Kidney capillary endothelial cell (primary cell): ENCODE measurements at places on chromosomes 6 and 20.

DNA sequence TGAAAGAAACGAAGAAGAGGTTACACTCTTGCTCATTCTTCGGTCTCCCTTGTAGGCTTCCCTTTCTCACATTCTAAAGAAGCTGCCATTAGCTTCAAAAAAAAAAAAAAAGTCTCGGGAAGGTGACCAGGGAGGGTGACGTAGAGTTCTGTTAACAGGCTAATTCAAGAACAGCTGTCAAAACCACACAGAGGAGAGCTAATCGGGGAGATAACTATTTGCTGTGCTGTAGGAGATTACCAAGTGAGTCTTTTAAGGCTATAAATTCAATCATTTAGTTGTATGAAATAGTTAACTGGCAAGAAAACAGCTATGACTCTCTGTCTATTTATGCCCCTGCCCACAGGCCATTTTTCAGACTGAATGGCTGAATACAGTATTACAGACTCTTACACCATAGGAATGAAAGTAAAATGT, 256.8 kb downstream of the SYNE1 start:
- DNase-seq = peak; percentile 48

DNA sequence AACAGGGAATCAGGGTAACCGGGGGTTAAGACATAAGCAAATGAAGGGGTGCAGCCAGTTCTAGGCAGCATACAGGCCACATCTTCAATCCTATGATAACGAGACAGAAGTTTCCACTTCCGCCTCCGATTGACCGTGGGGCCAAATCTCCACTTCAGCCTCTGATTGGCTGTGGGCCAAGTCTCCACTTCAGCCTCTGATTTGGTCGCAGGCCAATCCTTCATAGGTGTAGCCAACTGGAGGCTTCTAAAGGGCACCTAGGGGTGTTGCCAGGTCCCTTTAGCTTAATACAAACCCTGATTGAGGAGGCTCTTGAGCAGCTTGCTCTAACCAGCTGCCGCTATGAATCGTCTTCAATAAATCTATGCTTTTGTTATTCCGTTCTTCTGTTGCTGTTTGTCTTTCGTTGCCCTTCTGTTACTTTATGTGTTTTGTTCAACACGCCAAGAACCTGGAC, 2.1 kb upstream of the ERGIC3 start:
- DNase-seq = no peak

GRCh38 chr6:101069191-101069795, 188.2 kb upstream of the ASCC3 start:
- DNase-seq = no peak

GRCh38 chr6:141824350-141824749, 308.4 kb upstream of the GJE1 start:
- DNase-seq = no peak

- DNase-seq = no peak
These were observed 270.8 kb downstream of the BMP7 start for GRCh38 chr20:56995635-56996075.

GRCh38 chr20:58450254-58450653, 61.2 kb downstream of the VAPB start:
- no peak for DNase-seq

GRCh38 chr20:64091770-64092169, 7.6 kb upstream of the LKAAEAR1 start:
- DNase-seq = no peak

DNA sequence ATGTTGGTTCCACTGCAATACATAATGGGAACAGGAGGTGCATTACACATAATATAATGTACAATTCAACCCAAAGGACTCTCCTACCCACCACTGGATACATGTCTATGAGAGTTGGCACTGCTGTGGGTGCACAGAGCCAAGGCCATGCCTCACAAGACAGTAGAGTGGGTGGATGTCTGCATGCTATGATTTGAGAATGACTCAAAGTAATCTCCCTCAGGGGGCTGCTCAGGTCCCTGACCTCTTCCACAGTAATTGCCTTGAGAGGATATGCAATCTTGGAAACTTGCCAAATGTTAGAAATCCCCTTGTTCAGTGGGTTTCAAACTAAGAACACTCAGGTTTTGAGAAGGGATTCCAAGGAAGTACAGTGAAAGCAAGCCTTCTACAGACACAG, 79.0 kb downstream of the ANKEF1 start:
- DNase-seq = no peak

DNA sequence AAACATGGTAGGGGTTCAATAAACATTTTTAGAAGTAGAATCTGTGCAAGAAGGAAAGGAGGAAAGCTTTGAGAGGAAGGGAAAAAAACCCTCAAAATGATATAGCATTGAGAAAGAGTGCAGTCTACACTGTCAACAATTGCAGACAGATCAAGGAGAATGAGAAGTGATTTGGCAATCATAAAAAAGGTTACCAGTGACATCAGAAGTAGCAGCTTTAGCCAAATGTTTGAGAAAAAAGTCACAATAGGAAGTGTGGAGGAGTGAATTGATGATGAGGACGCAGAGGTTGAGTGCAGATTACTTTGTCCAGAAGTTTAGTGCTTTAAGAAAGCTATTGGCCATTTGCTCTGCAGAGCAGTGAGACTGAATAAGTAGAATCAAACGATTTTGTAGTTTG, 155.0 kb downstream of the GJA1 start:
- DNase-seq = no peak

DNA sequence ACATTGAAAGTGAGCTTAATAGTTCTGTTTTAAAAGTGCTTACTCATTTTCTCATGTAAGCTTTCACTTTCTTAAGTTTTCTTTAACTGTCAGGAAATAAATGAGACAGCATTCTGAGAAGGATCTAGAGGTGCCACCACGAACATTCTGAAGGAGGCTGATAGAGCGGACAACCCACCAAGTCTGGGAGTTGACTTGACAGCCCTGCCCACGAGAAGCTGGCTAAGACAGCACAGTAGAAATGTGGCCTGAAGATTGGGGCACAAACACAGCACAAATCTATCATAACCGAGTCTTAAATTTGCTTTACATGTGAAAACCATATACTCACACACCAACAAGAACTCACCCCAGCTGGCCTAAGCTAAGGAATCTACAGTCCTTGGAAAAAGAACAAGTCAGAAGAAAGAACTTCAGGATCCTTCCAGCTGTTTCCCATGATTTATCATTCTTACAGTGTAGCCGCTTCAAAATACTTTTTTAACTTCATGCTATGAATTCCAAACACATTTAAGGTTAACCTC, 144.2 kb upstream of the TNFAIP3 start:
- no peak for DNase-seq

DNA sequence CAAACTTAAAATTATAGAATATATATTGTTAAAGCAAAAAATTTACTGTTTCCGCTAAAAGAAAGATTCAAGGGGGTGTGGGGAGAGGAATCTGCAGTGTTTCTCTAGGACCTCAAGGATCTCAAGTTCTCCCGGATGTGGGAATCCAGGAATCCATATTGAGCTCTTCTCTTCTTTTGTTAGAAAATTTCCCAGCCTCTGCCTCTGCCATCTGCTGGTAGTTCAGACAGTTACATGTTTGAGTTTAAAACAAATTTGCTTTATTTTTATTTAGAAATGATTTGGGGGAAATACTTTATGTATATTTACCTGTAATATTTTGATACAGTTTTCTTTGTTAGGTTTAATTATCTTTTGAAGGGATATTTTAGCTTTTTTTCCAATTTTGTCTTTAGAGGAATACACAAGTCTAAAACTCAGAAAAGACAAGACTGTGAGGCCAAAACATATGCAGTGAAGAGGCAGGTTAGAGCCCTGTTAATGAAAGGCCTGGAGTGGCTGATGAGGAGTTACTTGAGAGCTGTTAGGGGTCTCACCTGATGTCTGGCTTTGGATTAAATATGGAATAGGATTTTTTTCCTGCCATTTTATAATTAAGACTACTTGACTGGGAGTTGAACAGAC, 268.8 kb downstream of the ARID1B start:
- DNase-seq = peak; percentile 52

GRCh38 chr20:33162753-33163152, 5.2 kb upstream of the BPIFA2 start:
- no peak for DNase-seq

DNA sequence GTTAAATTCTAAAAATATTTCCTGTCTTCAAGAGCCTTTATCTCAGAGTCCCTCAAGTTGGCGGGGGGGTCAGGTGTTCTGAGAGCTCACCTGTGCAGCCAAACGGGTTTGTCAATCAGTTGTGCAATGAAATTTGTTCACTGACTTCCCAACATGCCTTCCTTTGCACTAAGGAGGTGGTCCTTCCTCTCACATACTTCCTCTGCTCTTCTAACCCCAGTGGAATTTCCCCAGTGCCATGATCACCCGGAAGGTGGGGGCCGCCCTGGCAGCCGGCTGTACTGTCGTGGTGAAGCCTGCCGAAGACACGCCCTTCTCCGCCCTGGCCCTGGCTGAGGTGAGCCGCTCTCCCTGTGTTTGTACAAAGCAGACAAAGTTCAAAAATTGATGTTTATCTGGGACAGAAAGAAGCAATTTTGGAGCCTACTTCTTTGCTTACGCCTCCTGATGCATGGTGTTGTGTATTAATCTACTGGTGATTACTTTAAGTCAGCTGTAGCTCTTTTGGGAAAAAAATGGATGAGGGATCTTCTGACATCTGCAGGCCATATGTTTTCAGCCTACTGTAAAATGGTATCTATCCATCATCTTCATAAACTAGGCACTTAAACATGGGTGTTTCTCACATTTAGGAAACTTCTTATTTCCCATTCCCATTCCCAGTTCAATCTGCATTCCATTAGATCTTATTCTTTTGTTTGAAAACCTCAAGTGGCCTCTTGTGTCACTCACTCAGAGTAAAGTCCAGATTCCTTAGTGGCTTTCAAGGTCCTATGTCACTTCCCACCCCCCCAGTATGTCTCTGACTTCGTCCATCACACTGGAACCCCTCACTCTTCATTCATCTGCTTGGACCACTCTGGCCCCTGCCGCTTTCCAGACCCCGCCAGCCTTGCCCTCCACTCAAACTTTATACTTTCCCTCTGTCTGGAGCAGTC, 10.1 kb downstream of the ALDH5A1 start:
- no peak for DNase-seq

DNA sequence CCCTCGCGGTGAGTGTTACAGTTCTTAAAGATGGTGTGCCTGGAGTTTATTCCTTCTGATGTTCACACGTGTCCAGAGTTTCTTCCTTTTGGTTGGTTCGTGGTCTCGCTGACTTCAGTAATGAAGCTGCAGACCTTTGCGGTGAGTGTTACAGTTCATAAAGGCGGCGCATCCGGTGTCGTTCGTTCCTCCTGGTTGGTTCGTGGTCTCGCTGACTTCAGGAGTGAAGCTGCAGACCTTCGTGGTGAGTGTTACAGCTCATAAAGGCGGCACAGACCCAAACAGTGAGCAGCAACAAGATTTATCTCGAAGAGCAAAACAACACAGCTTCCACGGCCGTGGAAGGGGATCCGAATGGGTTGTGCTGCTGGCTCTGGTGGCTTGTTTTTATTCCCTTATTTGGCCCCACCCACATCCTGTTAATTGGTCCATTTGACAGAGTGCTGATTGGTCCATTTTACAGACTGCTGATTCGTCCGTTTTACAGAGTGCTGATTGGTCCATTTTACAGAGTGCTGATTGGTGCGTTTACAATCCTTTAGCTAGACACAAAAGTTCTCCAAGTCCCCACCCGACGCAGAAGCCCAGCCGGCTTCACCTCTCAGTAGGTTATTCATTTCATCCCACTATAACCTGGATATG, 48.2 kb upstream of the ARG1 start:
- DNase-seq = no peak

DNA sequence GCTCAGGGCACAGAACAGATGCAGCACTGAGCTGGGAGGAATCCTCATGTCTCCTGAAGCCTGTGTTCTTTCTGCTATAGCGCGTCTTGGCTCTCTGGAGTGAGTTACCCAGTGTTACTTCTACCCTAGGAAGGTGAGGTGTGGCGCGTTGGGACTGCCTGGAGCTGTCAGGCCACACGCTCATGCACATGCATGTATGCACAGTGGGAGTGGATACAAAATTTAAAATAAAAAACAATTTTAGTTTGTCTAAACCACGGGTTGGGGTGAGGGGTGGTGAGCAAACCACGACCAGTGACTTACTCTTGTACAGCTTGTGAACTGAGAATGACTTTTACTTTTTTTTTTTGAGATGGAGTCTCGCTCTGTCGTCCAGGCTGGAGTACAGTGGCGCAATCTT, 298.6 kb upstream of the SUPT3H start:
- DNase-seq = no peak

- DNase-seq = no peak
These were observed 40.9 kb downstream of the SLC24A3 start for GRCh38 chr20:19253316-19253715.

DNA sequence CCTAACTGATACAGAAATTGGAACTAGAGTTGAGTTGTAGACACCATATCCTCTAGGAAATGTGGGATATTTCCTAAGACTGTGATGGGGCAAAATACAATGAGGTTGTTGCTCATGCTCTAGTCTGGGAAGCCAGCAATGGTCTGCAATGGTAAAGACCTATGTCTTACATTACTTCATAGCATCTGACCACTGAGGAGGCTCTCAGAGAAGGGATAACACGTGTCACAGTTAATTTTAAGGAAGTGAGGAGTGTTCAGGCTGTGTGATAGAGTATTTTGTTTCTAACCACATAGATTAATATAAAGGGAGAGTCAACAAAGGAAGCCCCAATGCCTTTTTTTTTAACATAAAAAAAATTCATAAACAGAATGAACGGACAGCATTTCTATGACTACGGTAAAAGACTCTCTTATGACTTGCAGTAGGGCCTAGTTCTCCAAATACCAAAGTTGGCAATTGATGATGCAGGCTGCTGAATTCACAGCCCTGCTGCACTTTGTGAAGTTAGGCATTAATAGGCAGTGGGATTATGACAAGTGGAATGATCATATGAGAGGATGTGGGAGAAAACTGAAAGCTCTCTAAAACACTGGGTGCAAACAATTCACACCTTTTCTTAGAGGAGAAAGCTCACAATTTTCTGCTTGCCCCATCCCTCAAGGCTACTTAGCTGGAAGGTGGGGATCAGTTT, 13.7 kb downstream of the KCNS1 start:
- no peak for DNase-seq

- peak; percentile 36 for DNase-seq
These were observed 17.6 kb upstream of the HLA-F start for GRCh38 chr6:29705389-29706231.

DNA sequence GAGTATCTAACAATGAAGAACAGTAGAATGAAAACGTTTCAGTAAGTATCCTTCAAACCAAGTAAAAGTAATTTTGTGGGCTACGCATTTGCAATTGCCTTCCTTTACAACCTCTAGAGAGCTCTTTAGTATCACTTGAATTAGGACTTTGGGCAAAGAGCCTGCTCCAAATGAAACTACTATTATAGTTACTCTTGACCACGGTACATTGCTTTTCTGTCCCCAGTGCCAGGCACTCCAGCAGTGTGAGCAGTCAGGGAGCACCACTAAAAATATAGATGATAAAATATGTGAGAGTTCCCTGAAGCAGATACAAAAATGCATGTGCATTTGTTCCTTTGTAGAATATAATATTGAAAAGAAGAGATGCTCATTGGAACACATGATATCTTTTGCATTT, 450.1 kb upstream of the MANEA start:
- no peak for DNase-seq

DNA sequence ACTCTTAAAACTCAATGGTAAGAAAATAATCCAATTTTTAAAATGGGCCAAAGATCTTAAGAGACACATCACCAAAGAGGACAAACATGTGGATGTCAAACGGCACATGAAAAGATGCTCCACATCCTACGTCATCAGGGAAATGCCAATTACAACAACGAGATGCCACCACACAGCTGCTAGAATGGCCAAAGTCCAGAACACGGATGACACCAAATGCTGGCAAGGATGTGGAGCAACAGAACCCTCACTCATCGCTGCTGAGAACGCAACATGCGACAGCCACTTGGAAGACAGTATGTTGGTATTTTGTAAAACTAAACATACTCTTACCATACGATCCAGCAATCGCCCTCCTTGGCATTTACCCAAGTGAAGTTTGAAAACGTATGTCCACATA, 132.8 kb upstream of the CDH4 start:
- no peak for DNase-seq
